Pons (tissue), 1 donor: ENCODE measurements at places on chromosomes 6 and 20.

GRCh38 chr20:5327356-5327755, 10.6 kb upstream of the PROKR2 start:
- no peak for DNase-seq

GRCh38 chr6:144597511-144597910, 312.4 kb downstream of the UTRN start:
- no peak for DNase-seq

- peak; percentile 80 for DNase-seq
Measured at GRCh38 chr6:157861814-157862213, 38.8 kb downstream of the SNX9 start.

DNA sequence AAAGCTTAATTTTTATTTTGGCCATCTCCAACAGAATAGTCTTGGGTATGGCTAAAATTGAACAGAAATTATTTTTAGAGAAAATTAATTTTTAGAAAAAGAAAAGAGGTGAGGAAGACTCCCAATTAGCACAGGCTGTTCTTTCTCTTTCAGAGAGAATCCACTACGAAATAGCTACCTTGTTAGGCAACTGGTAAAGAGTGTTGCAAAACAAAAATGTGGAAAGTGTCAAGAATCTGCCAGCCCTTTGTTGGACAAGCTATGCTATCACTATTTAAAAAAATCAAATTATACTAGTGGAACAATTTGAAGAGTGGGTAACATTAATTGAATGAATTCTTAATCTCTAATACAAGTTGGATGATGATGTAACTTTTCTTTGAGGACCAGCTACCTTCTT, 19.2 kb upstream of the ZSCAN9 start:
- DNase-seq = no peak

DNA sequence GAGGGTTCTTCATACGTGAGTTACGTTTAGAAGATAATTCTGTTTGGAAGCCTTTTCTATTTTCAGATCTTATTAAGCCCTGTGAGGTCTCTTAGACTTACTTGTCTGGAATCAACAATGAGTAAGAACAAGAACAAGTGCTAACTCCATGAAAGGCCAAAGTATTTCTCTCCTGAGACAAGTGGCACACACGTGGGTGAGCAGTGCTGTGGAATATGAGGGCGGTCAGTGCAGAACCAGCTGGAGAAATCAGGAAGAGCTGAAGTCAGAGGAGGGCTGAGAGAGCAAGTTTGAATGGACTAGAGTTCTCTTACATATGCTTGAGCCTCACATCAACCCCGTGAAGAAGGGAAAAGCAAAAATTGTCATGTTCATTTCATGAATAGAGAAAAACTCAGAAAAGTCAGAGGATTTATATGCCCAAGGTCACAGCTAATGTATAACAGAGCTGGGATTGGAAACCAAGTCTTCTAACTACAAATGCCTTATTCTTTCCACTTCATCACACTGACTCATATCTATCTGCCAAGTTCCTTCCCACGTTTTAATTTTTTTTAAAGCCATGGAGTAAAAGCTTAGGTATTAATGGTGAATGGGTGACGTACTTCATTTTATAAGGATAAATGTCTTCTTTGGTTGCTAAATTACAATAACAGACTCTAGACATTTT, 201.3 kb upstream of the DTNBP1 start:
- DNase-seq = no peak

- DNase-seq = no peak
Measured at GRCh38 chr20:57414867-57415592, 23.8 kb downstream of the RBM38 start.

GRCh38 chr6:46437671-46438221, 53.5 kb downstream of the RCAN2 start:
- DNase-seq = peak; percentile 47

DNA sequence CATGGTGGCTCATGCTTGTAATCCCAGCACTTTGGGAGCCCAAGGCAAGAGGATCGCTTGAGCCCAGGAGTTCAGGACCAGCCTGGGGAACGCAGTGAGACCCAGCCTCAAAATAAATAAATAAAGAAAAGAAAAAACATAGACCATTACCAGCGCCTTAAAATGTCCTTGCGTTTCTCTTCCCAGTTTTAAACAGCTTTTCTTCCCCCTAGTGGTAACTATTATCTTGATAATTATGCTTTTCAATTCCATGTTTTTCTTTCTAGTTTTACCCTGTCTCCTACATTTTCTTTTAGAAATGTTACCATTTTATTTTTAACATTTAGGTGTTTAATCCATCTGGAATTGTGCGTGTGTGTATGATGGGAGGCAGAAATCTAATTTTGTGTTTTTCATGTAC, 24.4 kb downstream of the DNAH8 start:
- DNase-seq = no peak

DNA sequence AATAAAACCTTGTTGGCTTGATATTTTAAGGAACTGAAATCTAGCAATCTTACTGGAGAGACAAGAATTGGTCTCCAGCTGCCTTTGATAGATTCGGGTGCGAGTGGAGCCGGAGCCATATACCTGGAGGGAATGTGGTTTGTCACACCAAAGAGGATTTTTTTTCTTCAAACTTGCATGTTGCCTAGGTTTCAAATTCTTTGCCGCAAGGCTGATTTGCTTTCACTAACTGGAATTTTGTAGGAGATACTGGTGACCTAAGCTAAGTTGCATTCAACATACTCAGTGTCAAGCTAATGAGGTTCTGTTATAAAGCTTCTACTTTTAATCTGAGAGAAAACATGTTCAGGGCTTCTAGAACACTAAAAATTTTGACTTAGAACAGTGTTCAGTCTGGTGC, 39.7 kb upstream of the ASIP start:
- no peak for DNase-seq

GRCh38 chr20:48178633-48179032, 393.4 kb upstream of the SULF2 start:
- no peak for DNase-seq

DNA sequence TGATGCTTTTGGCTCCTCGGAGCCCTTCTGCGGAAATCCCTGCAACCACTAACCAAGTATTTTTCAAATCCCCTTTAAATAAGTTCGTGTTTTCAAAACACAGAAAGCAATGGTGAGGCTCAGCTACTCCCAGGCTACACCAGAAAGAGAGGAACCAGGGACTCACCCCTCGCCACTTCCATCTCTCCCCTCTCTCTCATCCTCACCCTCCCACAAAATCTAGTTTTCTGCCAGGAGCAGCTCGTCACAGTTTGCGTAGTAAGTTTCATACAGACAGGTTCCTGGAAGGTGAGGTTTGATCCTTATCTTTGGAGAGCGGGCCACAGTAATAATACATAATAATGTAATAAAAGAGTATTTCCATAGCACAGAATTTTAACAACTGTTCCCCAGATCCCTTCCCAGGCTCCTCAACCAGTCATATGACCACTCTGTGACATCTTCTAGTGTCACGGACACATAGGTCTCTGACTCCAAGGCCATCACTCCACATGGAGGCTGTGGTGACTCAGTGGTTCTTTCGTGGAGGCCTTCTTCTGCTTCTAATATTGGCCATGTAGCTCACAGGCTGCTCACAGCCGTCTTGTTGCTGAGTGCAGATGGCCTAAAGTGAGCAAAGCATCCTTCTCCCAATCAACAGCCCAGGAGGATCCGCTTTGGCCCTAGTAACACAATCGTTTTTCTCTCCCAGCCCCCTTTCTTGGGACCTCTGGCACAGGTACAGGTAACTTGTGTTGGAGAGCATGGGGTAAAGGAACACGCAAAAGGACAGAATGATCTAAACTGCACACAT, 295.7 kb downstream of the CDC5L start:
- DNase-seq = no peak

DNA sequence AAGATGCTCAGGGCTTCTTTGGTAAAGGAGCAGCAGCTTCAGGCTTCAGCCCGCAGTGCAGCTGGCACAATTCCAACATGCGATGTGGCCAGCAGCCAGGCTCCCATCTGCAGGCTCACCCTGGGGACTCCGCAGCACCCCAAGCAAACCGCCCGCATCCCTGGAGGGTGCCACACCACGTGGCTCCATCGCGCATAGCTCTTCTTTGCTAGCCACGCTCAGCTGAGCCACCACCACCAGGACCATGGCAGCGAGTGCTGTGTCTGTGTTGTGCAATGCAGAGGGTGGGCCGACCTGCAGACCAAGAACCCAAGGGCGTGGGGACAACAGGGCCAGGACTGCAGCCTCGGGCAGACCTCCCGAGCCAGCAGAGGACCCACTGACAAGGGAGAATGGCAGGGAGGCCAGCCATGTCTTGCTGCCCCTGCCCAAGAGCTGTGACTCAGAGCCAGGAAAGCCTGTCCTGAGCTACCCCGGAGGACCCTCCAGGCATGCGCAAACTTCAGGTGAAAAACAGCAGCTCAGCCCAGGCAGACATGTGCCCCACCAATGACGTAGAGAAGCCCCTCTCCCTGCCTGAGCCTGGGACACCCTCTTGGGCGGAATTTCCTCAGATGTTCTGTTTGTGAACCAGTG, 87.8 kb downstream of the GINS1 start:
- DNase-seq = no peak

- DNase-seq = peak; percentile 9
Measured at GRCh38 chr6:94215552-94215951, 796.2 kb upstream of the EPHA7 start.

DNA sequence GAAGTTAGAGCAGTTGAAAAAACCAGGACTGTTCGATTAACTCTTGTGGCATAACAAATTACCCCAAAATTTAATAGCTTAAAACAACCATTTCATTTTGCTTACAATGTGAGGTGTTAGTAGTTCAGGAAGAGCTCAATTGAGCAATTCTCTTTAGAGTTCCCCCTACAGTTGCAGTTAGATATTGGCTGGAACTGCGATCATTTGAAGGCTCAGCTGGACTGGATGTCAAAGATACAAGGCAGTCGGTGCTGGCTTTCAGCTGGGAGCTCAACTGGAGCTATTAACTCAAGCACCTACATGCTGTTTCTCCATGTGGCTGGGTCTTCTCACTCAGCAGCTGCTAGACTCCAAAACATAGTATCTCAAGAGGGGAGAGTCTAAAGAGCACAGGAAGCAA, 96.0 kb upstream of the LOC128125822 start:
- DNase-seq = no peak

- DNase-seq = no peak
Measured at GRCh38 chr6:64293298-64293697, 657.7 kb downstream of the PHF3 start.

DNA sequence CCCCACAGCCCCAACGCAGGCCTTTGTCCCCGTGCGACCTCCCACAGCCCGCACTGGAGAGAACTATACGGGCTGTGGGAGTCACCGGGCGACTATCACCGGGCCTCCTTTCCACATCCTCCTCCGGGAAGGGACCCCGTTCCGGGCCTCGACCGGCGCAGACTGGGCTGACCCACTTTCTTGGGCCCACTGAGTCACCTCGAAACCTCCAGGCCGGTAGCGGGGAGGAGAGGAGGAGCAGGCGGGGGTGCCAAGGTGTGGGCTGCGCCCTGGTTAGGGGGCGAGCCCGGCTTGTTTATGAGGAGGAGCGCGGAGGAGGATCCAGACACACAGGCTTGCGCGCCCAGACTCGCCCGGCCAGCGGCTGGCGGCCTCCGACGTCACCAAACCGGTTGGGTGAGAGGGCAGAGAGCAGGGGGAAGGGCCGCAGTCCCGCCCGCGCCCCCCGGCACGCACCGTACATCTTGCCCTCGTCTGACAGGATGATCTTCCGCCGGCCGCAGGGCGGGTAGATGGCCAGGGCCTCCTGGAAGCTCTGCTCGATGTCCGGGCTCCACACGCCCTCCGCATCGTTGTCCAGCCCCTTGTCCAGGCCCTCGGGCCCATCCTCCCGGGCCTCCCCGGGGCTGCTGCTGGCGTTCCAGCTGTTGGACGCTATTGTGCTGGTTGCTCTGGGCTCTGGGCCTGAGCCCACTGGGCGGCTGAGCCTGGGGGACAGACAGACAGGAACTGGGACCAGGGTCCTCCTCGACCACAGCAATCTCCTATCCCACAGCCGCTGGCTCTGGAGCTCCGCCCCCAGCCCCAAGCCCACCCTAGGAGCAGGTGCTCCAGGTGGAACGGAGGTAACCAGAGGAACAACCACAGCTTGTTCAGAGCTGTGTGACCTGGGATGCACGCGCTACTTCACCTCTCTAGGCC, 10.6 kb downstream of the TEAD3 start:
- DNase-seq = no peak

DNA sequence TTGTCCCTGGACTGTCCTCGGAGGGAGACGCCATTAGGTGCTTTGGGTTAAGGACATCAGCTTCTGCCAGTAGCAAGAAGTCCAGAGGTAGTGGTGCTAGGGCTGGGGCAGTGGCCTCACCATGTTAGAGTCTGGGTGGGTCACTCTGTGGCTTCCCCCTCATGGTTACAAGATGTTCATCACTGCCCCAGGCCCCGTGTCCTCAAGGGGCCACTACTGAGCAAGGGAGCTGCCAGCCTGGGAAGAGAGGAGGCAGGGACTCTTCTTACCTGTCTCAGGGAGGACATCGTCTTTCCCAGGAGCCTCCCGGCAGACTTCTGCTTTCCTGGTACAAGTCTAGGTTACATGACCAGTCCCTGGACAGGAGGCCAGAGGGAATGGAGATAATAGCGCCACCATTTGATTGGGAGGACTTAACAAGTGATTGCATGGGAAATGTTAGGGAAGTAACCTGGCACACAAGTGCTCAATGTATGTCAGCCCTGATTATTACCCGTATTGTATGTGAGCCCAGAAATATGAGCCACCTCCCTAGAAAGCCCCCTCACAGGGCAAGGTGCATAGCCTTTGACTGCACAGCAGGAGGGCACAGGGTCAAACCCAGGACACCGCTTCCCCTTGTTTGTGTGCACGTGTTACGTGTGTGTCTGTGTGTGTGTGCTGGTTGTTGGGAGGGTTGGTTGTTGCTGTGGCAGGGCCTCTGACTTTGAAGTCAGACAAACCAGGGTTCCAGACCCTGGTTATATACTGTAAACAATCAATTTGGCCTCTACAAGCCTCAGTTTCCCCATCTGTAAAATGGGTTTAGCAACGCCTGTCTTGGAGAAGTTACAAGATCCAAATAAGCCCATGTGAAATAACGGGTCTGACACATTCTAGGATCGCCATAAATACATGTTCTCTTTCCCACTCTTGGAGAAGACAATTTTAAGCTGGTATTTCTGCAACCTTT, 30.0 kb downstream of the SIRPA start:
- DNase-seq = no peak

DNA sequence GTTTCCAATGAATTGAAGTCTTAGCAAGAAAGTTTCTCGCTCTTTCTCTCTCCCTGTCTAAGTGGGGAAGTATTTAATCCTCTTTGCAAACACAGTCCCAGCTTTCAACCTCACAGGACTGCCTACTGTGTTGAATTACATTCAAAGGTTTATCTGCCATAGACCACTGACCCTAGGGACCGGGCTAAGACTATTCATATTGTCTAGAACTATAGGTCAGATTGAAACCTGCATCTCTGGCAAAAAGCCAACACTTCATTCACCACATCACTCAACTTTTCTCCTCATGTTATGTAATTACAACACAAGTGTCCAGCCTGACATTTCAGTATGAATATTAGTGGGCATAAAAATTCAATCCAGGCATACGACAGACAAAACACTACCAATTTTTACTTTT, 314.7 kb upstream of the RSPO3 start:
- no peak for DNase-seq

- no peak for DNase-seq
Measured at GRCh38 chr6:80610846-80611245, 504.4 kb downstream of the BCKDHB start.
